ENCODE measurements at places on chromosomes 4 and X.

DNA sequence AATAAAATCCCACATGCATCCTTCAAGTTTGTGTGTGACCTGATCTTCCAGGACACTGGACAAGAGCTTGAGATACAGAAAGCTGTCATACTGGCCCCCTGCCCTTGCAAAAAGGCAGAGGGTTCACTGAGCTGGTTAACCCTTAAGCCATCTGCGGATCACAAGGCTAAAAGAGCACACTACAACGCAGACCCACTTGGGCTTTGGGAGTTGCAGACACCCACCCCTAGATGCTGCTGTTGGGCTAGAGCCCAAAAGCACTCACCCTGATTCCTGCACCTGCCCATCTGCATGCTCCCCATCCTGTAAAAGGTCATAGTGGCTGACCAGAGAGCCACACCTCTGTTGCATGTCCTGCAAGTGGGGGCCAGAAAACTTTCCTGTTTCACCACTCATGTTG is 51.1 kb downstream of the TXK start:
- peaks cover 23% of the 10 kb centered on the region for H3K36me3 ChIP-seq
- no peaks in the 10 kb centered on the region for H3K4me1 ChIP-seq
- no peak overlapping the region for H3K27ac ChIP-seq
- no peak for DNase-seq
- H3K27me3 ChIP-seq = no peaks in the 10 kb centered on the region

- H3K27me3 ChIP-seq = no peaks in the 10 kb centered on the region
- no peaks in the 10 kb centered on the region for H3K36me3 ChIP-seq
- H3K4me3 ChIP-seq = no peak overlapping the region
- H3K27ac ChIP-seq = no peak overlapping the region
- DNase-seq = no peak
Observed at GRCh38 chr4:145436796-145437195, 44.9 kb upstream of the SMAD1 start.

GRCh38 chr4:10205223-10205622 is 88.6 kb upstream of the WDR1 start:
- no peak for DNase-seq
- no peaks in the 10 kb centered on the region for H3K27me3 ChIP-seq
- no peaks in the 10 kb centered on the region for H3K36me3 ChIP-seq
- H3K27ac ChIP-seq = no peak overlapping the region

DNA sequence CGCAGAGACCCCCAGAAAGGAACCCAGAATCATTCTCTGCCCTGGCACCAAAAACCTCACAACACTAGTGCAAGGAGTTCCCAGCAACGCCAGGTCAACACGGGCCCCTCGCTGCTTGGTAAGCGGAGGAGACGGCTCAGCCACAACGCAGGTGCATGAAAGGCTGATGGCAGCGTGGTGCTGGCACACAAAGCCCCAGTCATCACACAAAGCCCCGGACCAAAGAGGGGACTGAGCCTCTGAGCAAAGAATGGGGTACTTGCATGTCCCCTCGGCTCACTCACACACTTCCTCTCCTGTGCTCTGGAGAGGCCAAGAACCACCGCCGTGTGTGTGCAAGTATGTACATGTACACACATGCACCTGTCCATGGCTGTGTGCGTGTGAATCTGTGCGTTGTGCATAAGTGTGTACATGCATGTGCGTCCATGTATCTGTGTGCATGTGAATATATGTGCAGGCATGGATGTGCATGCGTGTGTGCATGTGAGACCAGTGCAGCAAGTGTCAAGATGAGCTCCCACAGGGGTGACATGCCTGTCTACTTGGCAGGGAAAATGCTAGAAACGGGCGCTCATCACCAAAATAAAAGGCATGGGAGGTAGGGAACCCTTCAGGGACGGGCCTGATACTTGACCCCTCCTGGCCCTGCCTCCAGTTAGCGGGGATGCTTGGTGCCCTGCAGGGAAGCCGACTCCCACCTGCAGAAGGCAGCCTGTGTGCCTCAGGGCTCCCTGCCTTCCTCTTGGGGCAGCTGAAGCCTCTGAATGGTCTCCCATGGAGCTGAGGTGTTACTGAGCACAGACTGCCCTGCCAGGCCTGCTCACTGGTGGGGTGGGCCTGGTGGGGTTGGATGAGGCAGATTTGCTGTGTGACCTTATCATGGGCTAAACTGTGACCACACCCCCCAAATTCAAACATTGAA is 60.4 kb downstream of the ZFYVE28 start:
- no peak for DNase-seq
- no peaks in the 10 kb centered on the region for H3K27me3 ChIP-seq
- no peak overlapping the region for H3K27ac ChIP-seq

- no peaks in the 10 kb centered on the region for H3K36me3 ChIP-seq
- no peaks in the 10 kb centered on the region for H3K27me3 ChIP-seq
- no peaks in the 10 kb centered on the region for H3K4me1 ChIP-seq
- DNase-seq = no peak
Observed at GRCh38 chr4:154620111-154620510, 7.7 kb upstream of the FGG start.

Data from effector memory CD4-positive, alpha-beta T cell (primary cell).